ENCODE measurements at places on chromosomes 3 and 15. TPM values are rescaled to one million over a fixed set of nuclear protein-coding genes. Genes with fewer than 3 reads are reported as not detected.

The CYP1A2 gene
- not detected for total RNA-seq

- peak overlapping the region; percentile 69 for H3K27ac ChIP-seq
- H3K36me3 ChIP-seq: peaks cover 3% of the 10 kb centered on the region
- peaks cover 46% of the 10 kb centered on the region for H3K4me1 ChIP-seq
- peak overlapping the region; percentile 29 for H3K4me3 ChIP-seq
Measured at GRCh38 chr15:78804391-78804792, 6.9 kb downstream of the ADAMTS7 start.

DNA sequence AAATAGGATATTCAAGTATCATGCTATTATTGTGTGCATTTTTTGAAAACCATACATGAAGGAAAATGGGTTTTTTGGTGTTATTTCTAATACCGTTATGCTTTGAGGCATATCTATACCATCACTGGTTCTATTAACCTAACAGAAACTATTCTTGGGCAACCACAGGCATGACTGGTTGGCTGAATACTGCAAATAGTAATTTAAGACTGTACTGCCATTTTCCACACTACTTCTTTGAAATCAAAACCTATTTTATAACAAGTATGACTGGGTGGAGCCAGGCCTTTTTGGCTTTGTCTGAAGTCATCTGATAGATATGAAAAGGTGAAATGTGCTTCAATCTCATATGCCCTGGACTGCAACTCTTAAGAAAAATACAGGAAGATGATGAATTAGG, 115.1 kb downstream of the ULK4 start:
- H3K4me1 ChIP-seq: no peaks in the 10 kb centered on the region
- peaks cover 3% of the 10 kb centered on the region for H3K27me3 ChIP-seq
- no peak overlapping the region for H3K4me3 ChIP-seq

The RARB gene
- not detected for total RNA-seq

- H3K36me3 ChIP-seq: no peaks in the 10 kb centered on the region
- no peak overlapping the region for H3K27ac ChIP-seq
- no peak overlapping the region for H3K4me3 ChIP-seq
- no peaks in the 10 kb centered on the region for H3K27me3 ChIP-seq
Measured at GRCh38 chr3:54870423-54870822, 57.4 kb downstream of the LRTM1 start.
